ENCODE measurements at places on chromosomes 2 and 18. TPM values are rescaled to one million over a fixed set of nuclear protein-coding genes. Genes with fewer than 3 reads are reported as not detected.

The GAL3ST2 gene
- total RNA-seq, result not detected

The C1QL2 gene
- total RNA-seq, result not detected

The DSG2 gene
- 35.7 TPM for total RNA-seq

The STARD6 gene
- not detected for total RNA-seq

The CRYGD gene
- total RNA-seq, result not detected

The SCN9A gene
- 1.8 TPM for total RNA-seq

The ANKRD30B gene
- not detected for total RNA-seq

The EVA1A gene
- 0.84 TPM for total RNA-seq

The ZBTB7C gene
- total RNA-seq, result 3.2 TPM

The SEC11C gene
- 23.5 TPM for total RNA-seq

The GALNT5 gene
- total RNA-seq, result 0.30 TPM

The IL1F10 gene
- not detected for total RNA-seq

The SERPINB4 gene
- total RNA-seq, result not detected

Measured in Right ventricle myocardium inferior (tissue), 1 donor.